ENCODE measurements at places on chromosomes 12 and 14. TPM values are rescaled to one million over a fixed set of nuclear protein-coding genes. Genes with fewer than 3 reads are reported as not detected.

DNA sequence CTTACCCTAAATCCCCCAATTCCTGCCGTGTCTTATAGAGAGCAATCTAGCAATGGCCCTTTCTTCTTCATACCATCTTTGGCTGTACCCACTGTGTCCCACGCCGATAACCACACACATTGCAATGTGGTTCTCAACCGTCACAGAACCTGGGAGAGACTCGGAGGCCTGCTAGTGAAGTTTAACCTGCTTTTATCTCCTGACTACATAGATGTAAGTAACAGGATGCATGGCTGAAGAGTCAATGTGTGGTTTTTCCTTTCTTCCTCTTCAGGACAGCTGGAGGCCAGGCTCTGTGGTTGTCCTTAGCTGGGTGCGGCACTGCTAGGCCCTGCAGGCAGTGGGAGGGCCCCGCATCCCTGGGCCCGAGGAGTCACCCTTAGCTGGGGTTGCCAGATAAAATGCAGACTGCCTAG, 51.3 kb downstream of the ZNF664 start:
- no peak overlapping the region for H3K27ac ChIP-seq
- H3K4me1 ChIP-seq: no peaks in the 10 kb centered on the region
- H3K36me3 ChIP-seq: no peaks in the 10 kb centered on the region
- H3K4me3 ChIP-seq: no peak overlapping the region
- H3K27me3 ChIP-seq: no peaks in the 10 kb centered on the region

Gene CEP128
- total RNA-seq: 22.0 TPM

Gene TAS2R8
- total RNA-seq: not detected

Gene MLF2
- 161 TPM for total RNA-seq

Gene SRRM4
- not detected for total RNA-seq

- H3K27me3 ChIP-seq: peaks cover 26% of the 10 kb centered on the region
- H3K4me3 ChIP-seq: peak overlapping the region; percentile 69
- no peak for DNase-seq
- H3K27ac ChIP-seq: no peak overlapping the region
- H3K4me1 ChIP-seq: peaks cover 15% of the 10 kb centered on the region
These were observed 60.1 kb upstream of the RIMBP2 start for GRCh38 chr12:130775953-130776856.

DNA sequence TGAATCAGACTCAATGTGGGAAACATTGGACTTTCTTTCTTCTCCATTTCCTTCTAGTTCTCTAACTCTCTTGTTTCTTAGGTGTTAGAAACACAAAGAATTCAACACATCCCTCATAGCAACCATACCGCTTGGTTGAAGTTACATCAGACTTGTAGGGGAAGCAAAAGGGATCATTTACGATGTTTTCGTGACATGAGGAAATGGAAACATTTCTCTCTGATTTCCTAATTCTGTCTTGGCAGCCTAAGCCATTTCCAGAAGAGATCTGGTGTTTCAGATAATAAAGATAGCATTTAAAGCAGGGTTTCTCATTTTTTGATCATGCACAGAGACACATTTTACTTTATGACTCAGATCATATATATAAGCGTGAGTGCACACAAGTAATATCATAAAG, 202.0 kb downstream of the TMEM132C start:
- H3K27me3 ChIP-seq: no peaks in the 10 kb centered on the region
- H3K27ac ChIP-seq: no peak overlapping the region
- H3K4me1 ChIP-seq: no peaks in the 10 kb centered on the region
- DNase-seq: no peak

GRCh38 chr14:91493169-91493568, 16.9 kb downstream of the PPP4R3A start:
- no peak overlapping the region for H3K27ac ChIP-seq
- H3K4me3 ChIP-seq: no peak overlapping the region
- DNase-seq: no peak
- H3K27me3 ChIP-seq: no peaks in the 10 kb centered on the region
- H3K36me3 ChIP-seq: peaks cover 23% of the 10 kb centered on the region
- H3K4me1 ChIP-seq: peaks cover 57% of the 10 kb centered on the region

DNA sequence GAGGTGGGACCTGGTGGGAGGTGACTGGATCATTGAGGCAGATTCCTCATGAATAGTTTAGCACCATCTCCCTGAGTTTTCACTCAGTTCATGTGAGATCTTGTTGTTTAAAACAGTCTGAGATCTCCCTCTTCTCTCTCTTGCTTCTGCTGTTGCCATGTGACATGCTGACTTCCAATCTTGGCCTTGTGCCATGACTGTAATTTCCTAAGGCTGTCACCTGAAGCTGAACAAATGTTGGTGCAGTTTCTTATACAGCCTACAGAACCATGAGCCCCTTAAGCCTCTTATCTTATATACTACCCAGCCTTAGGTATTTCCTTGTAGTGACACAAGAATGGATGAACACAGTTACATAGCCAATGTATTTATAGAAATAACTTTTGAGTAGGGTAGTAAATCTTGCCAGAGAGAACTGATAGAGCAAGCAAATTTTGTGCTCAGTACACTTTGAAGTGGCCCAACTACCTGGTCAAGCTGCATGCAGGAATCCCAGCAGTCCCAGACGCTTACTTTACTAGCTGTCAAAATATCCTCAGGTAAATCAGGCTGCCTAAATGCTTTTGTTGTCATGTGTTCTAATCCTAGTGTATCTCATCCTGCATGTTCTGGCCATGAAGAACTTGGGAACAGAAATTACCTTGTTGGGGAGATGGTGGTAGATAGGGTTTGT, 445.6 kb upstream of the MIS18BP1 start:
- no peak overlapping the region for H3K27ac ChIP-seq
- H3K4me3 ChIP-seq: no peak overlapping the region
- H3K27me3 ChIP-seq: no peaks in the 10 kb centered on the region
- no peak for DNase-seq

DNA sequence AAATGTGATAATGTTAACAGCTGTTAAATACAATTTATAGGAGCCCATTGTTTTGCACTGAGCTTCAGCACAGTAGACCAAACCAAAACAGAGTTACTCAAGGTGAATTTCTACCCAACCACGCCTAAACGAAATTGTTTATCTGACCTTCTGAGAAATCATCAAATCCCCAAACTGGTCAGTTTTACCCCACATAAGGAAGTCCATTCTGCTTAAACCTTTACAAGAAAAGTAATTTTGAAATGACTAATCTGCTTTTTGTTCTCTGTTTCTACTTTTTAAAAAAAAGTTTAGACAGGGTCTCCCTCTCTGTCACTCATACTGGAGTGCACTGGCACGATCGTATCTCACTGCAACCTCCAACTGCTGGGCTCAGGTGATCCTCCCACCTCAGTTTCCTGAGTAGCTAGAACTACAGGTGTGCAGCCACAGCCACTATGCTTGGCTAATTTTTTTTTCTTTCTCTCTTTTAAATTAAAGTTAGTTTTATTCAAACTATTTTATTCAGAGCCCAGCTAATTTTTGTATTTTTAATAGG, 1.4 kb upstream of the RNF10 start:
- H3K4me3 ChIP-seq: peak overlapping the region; percentile 15
- peaks cover 10% of the 10 kb centered on the region for H3K36me3 ChIP-seq
- no peak overlapping the region for H3K27ac ChIP-seq
- H3K27me3 ChIP-seq: no peaks in the 10 kb centered on the region
- no peak for DNase-seq

GRCh38 chr14:77091518-77091917, 6.5 kb upstream of the CIPC start:
- peaks cover 12% of the 10 kb centered on the region for H3K4me1 ChIP-seq
- no peak overlapping the region for H3K4me3 ChIP-seq
- H3K27ac ChIP-seq: no peak overlapping the region
- DNase-seq: no peak
- peaks cover 16% of the 10 kb centered on the region for H3K27me3 ChIP-seq

DNA sequence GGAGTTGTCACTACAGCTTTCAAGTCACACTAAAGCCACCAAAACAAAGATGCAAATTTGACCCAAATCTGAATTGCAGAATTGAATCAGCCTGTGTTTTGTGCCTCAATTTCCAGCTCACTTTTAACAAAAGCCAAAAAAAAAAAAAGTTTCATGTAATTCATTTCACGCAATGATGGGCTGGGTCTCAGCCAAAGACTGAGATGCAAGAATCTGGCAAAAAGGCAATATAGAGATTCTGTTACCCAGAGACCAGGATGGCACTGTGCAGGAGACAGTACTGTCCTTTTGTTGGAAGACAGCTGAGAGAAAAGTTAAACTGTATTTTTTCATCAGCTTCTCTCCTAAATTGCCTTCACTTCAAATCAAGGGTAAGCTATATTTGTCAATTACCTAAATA, 205.7 kb upstream of the NPAS3 start:
- no peak for DNase-seq
- no peaks in the 10 kb centered on the region for H3K36me3 ChIP-seq
- H3K27ac ChIP-seq: no peak overlapping the region
- H3K4me1 ChIP-seq: no peaks in the 10 kb centered on the region

Data from activated T-helper 1 cell treated with anti-CD3 and anti-CD28 coated beads, Interleukin-12 subunit alpha, Interleukin-12 subunit beta, Interleukin-2, Interleukin-4 antibody, amounts not matched to agents 30 ng/mL and 10 ng/mL and 1 ng/mL, durations not matched to agents 14 hours and 24 hours and 36 hours (primary cell).